ENCODE measurements at places on chromosomes 4 and X. TPM values are rescaled to one million over a fixed set of nuclear protein-coding genes. Genes with fewer than 3 reads are reported as not detected.
A peak's percentile ranks its signal among the peaks of the same experiment; 100 is the strongest.

- H3K27ac ChIP-seq: no peak overlapping the region
- no peak for DNase-seq
- no peak overlapping the region for H3K4me3 ChIP-seq
- H3K36me3 ChIP-seq: no peaks in the 10 kb centered on the region
- H3K4me1 ChIP-seq: no peaks in the 10 kb centered on the region
- no peaks in the 10 kb centered on the region for H3K27me3 ChIP-seq
Observed at GRCh38 chr4:86122404-86122803, 237.4 kb downstream of the MAPK10 start.

DNA sequence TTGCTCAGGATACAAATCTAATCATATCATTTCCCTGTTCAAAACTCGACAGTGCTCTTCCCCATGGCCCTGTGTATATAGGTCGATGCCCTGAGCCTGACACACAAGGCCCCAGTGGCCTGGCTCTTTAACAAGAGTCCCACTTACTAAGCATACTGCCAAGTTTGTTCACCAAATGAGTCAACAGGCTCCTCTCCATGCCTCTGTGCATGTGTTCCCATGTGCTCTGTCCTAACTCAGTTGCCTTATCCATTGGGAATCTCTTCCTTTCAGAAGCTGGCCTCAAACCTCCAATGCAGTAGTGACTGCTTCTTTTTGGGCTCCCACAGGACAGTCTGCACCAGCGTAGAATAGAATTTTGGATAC lies 18.9 kb upstream of the CXCR3 start:
- DNase-seq: no peak
- no peaks in the 10 kb centered on the region for H3K27me3 ChIP-seq
- no peak overlapping the region for H3K4me3 ChIP-seq
- no peak overlapping the region for H3K27ac ChIP-seq
- H3K4me1 ChIP-seq: no peaks in the 10 kb centered on the region

DNA sequence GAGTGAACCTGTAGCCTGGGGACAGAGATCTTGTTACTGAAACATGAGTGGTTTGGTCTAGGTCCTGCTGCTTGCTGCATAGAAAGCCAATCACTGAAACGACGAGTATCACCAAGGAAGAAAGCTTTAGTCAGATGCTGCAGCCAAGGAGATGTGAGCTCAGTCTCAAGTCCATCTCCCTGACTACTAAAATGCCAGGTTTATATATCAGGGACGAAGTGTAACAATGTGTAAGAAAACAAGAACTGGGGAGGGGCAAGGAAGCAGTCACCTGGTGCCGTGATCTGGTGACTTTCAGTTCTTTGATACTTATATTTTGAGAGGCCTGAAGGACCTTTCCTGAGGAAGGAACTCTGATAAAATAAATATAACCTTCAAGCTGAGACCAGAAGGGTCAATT lies 19.6 kb upstream of the ABRAXAS1 start:
- no peak overlapping the region for H3K4me3 ChIP-seq
- no peaks in the 10 kb centered on the region for H3K36me3 ChIP-seq
- H3K27ac ChIP-seq: no peak overlapping the region
- H3K27me3 ChIP-seq: no peaks in the 10 kb centered on the region
- H3K4me1 ChIP-seq: no peaks in the 10 kb centered on the region

DNA sequence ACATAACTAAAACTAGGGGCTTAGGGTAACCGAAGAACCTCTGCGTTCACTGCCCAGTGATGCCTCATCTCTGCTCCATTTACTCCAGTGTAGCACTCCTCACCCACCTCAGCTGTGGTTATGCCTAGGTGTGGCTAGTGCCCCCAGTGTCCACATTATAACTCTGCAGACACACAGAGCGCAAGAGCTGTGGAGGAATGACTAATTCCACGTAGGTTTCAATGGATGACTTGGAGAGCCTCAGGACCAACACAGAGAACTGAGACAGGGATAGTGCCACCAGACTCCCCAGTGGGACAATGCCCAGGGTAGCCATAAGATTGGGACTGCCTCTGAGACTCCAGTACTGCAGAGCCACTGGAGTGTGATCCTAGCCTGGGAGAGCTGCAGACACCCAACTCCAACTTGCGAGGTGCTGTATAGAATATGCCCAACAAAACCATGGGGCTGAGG lies 542.4 kb upstream of the DIPK2B start:
- H3K4me1 ChIP-seq: no peaks in the 10 kb centered on the region
- H3K27ac ChIP-seq: no peak overlapping the region
- no peak overlapping the region for H3K4me3 ChIP-seq

GRCh38 chr4:16503421-16504100 lies 277.3 kb upstream of the TAPT1 start:
- H3K27me3 ChIP-seq: no peaks in the 10 kb centered on the region
- H3K4me3 ChIP-seq: no peak overlapping the region
- H3K4me1 ChIP-seq: no peaks in the 10 kb centered on the region
- no peak for DNase-seq

DNA sequence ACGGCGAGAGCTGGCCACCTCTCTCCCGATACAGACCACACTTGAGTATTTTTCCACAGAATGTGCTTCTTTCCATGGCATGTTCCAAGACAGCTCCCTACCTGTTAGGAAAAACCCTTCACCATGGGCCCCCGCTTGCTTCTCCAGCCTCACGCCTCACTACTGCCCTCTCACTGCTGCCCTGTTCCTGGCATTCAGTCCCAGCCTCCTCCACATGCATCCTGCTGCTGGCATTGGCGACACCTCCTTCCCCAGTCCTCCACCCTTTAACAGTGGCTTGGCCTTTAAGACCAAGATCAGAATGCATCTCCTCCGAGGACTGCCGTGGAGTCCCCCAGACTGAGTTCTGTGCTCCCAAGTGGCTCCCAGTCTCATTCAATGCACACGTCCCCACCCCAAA lies 10.7 kb downstream of the PNMA6F start:
- no peaks in the 10 kb centered on the region for H3K27me3 ChIP-seq
- DNase-seq: no peak
- no peak overlapping the region for H3K4me3 ChIP-seq
- H3K4me1 ChIP-seq: no peaks in the 10 kb centered on the region

- no peaks in the 10 kb centered on the region for H3K4me1 ChIP-seq
- DNase-seq: no peak
- no peaks in the 10 kb centered on the region for H3K36me3 ChIP-seq
- H3K27ac ChIP-seq: no peak overlapping the region
- no peak overlapping the region for H3K4me3 ChIP-seq
- no peaks in the 10 kb centered on the region for H3K27me3 ChIP-seq
Observed at GRCh38 chrX:150062292-150063137, 124.2 kb upstream of the EOLA2 start.

DNA sequence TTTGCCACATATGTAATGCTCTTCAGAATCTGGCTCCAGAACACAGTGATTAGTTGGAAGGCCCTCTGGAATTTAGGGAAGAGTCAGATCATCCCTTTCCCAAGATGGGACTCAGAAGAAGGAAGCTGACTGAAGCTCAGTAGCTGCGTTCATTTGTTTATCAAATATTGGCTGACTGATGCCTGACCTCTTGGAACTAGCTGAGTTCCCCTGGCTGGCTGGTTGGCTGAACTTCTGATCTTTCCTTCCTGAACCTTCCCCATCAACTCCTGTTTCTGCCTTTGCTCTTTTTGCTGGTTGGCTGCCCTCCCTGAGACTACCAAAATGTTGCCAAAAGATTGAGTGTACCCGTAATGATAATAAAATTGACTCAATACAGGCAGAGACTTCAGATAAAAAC lies 866.5 kb upstream of the INTU start:
- no peak overlapping the region for H3K4me3 ChIP-seq
- H3K27ac ChIP-seq: no peak overlapping the region
- no peaks in the 10 kb centered on the region for H3K27me3 ChIP-seq
- no peaks in the 10 kb centered on the region for H3K36me3 ChIP-seq
- DNase-seq: no peak

DNA sequence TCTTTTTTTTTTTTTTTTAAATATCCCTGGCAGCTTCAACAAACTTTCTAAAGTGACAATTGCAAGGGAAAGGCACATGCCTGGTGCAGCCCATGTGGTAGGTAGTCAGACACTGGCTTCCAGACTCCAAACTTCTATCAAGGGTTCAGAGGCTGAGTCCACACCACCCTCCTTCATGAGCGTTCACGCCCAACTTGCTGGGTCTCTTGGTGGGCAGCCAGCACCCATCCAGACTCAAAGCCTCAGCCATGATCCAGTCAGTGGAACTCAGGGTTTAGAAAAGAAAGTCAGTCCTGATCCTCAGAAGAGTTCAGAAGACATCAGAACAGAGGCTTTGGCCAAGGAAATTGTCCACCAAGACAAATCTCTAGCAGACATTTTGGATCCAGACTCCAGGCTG lies 141.5 kb downstream of the SOWAHB start:
- H3K4me1 ChIP-seq: no peaks in the 10 kb centered on the region
- H3K4me3 ChIP-seq: no peak overlapping the region
- peaks cover 60% of the 10 kb centered on the region for H3K36me3 ChIP-seq
- H3K27ac ChIP-seq: no peak overlapping the region
- DNase-seq: no peak
- no peaks in the 10 kb centered on the region for H3K27me3 ChIP-seq

DNA sequence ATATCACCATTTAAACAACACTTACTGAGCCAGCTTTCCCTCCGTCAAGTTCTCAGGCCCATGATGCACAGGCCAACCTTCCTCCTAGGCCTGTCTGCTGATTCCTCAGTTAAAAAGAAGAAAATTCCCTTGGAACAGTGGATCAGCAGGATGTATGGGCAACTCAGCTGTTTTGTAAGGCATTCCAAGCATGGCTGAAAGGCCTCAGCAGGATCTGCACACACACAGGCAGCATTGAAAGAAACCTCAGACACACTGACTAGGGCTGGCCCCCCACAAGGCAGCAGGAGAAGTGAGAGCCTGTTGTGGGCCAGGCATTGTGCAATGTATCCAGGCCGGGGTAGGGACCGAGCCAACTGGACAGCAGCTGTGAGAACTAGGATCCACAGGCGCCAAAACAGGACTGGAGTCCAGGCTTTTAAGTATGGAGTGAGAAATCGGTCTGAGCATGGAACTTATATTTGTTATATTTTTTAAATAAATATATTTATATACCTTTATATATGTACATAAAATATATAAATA lies 171.4 kb downstream of the NWD2 start:
- H3K36me3 ChIP-seq: no peaks in the 10 kb centered on the region
- no peak overlapping the region for H3K27ac ChIP-seq
- no peaks in the 10 kb centered on the region for H3K27me3 ChIP-seq
- DNase-seq: no peak
- no peaks in the 10 kb centered on the region for H3K4me1 ChIP-seq
- no peak overlapping the region for H3K4me3 ChIP-seq

DNA sequence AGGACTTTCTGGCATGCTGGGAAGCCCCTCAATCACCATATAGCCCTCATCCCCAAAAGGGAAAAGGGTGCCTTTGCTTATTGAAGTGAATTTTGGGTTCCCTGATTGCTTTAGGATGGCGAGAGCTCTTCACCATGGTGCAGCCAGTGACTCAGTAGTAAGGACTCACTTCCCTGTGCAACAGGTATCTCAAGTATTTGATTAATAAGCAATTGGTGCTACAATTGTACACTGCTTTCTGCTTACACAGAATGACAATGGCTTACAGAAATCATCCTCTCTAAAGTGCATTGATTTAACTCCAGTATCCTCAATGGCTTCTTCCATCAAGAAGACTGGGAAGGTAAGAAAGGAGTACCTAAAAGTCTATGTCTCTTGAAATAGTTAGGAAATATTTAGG lies 143.7 kb upstream of the SMIM10 start:
- no peak for DNase-seq
- H3K36me3 ChIP-seq: no peaks in the 10 kb centered on the region
- H3K4me3 ChIP-seq: no peak overlapping the region
- no peak overlapping the region for H3K27ac ChIP-seq
- H3K4me1 ChIP-seq: no peaks in the 10 kb centered on the region

GRCh38 chr4:80989921-80990544 lies 40.5 kb upstream of the BMP3 start:
- H3K4me3 ChIP-seq: no peak overlapping the region
- H3K4me1 ChIP-seq: no peaks in the 10 kb centered on the region
- DNase-seq: peak; percentile 45

- DNase-seq: no peak
- H3K4me3 ChIP-seq: no peak overlapping the region
- H3K27me3 ChIP-seq: no peaks in the 10 kb centered on the region
- no peaks in the 10 kb centered on the region for H3K36me3 ChIP-seq
- no peaks in the 10 kb centered on the region for H3K4me1 ChIP-seq
Observed at GRCh38 chrX:84161641-84162040, 26.4 kb downstream of the RPS6KA6 start.

- no peak overlapping the region for H3K4me3 ChIP-seq
- H3K4me1 ChIP-seq: no peaks in the 10 kb centered on the region
- DNase-seq: no peak
Observed at GRCh38 chr4:53674903-53675302, 83.6 kb upstream of the LNX1 start.

- no peaks in the 10 kb centered on the region for H3K27me3 ChIP-seq
- no peak for DNase-seq
- H3K36me3 ChIP-seq: no peaks in the 10 kb centered on the region
- H3K4me3 ChIP-seq: no peak overlapping the region
Observed at GRCh38 chr4:133638751-133639150, 489.7 kb downstream of the PCDH10 start.

- H3K4me3 ChIP-seq: no peak overlapping the region
- H3K27me3 ChIP-seq: no peaks in the 10 kb centered on the region
- H3K27ac ChIP-seq: no peak overlapping the region
Observed at GRCh38 chr4:47703956-47704355, 133.9 kb downstream of the CORIN start.

GRCh38 chrX:39928704-39929378 lies 168.9 kb downstream of the BCOR start:
- no peaks in the 10 kb centered on the region for H3K4me1 ChIP-seq
- no peak overlapping the region for H3K27ac ChIP-seq
- H3K27me3 ChIP-seq: no peaks in the 10 kb centered on the region
- H3K4me3 ChIP-seq: no peak overlapping the region
- no peaks in the 10 kb centered on the region for H3K36me3 ChIP-seq

- H3K36me3 ChIP-seq: no peaks in the 10 kb centered on the region
- no peak for DNase-seq
- H3K4me3 ChIP-seq: no peak overlapping the region
- H3K27me3 ChIP-seq: no peaks in the 10 kb centered on the region
Observed at GRCh38 chrX:53230116-53230515, 5.1 kb upstream of the KDM5C start.

GRCh38 chr4:130478406-130478805 lies 1382.5 kb downstream of the C4orf33 start:
- H3K4me3 ChIP-seq: no peak overlapping the region
- H3K27me3 ChIP-seq: no peaks in the 10 kb centered on the region
- no peak for DNase-seq
- H3K27ac ChIP-seq: no peak overlapping the region
- H3K36me3 ChIP-seq: no peaks in the 10 kb centered on the region

- H3K36me3 ChIP-seq: no peaks in the 10 kb centered on the region
- H3K27me3 ChIP-seq: no peaks in the 10 kb centered on the region
- H3K4me3 ChIP-seq: no peak overlapping the region
- no peaks in the 10 kb centered on the region for H3K4me1 ChIP-seq
- no peak overlapping the region for H3K27ac ChIP-seq
- DNase-seq: no peak
Observed at GRCh38 chr4:168540086-168540485, 43.2 kb downstream of the PALLD start.

Gene VEGFD
- not detected for total RNA-seq

Gene SGMS2
- 350 TPM for total RNA-seq

Gene GUCY1B1
- 4.3 TPM for total RNA-seq

Gene SPATA18
- 4.6 TPM for total RNA-seq

Gene SLC6A14
- total RNA-seq: not detected

Gene ARHGAP36
- total RNA-seq: not detected

Gene PDLIM3
- 65.2 TPM for total RNA-seq

Gene DGKK
- total RNA-seq: not detected

Gene ARR3
- not detected for total RNA-seq

Gene AFM
- total RNA-seq: not detected

All from Peyer's patch (tissue), 4 donors.